Fibroblast of lung (primary cell): ENCODE measurements at places on chromosomes 12 and 14. TPM values are rescaled to one million over a fixed set of nuclear protein-coding genes. Genes with fewer than 3 reads are reported as not detected.

The RBMS2 gene
- 11.3 and 23.1 TPM in 2 replicates for total RNA-seq

The OR4K13 gene
- total RNA-seq, result not detected in 2 replicates

The SLC39A5 gene
- total RNA-seq, result not detected in 2 replicates

The RHEBL1 gene
- 0.33 and 0.51 TPM in 2 replicates for total RNA-seq

The NGB gene
- not detected in 2 replicates for total RNA-seq

The MLF2 gene
- 88.6 and 106 TPM in 2 replicates for total RNA-seq

The TCP11L2 gene
- total RNA-seq, result 48.0 and 82.6 TPM in 2 replicates

The KRT85 gene
- total RNA-seq, result not detected in 2 replicates

The DENR gene
- total RNA-seq, result 30.8 and 40.6 TPM in 2 replicates

The TAS2R30 gene
- 2.6 and 4.0 TPM in 2 replicates for total RNA-seq

The SLC4A8 gene
- 3.3 and 7.3 TPM in 2 replicates for total RNA-seq
